ENCODE measurements at places on chromosomes 12 and 14.

GRCh38 chr12:121767525-121768016 is 25.9 kb downstream of the RHOF start:
- no peak for DNase-seq

- no peak for DNase-seq
Observed at GRCh38 chr12:13347241-13348043, 150.9 kb downstream of the EMP1 start.

GRCh38 chr12:65430571-65431306 is 152.3 kb downstream of the MSRB3 start:
- no peak for DNase-seq

GRCh38 chr14:25406818-25407217 is 356.9 kb upstream of the STXBP6 start:
- no peak for DNase-seq

GRCh38 chr12:105745811-105746210 is 392.9 kb downstream of the NUAK1 start:
- no peak for DNase-seq

DNA sequence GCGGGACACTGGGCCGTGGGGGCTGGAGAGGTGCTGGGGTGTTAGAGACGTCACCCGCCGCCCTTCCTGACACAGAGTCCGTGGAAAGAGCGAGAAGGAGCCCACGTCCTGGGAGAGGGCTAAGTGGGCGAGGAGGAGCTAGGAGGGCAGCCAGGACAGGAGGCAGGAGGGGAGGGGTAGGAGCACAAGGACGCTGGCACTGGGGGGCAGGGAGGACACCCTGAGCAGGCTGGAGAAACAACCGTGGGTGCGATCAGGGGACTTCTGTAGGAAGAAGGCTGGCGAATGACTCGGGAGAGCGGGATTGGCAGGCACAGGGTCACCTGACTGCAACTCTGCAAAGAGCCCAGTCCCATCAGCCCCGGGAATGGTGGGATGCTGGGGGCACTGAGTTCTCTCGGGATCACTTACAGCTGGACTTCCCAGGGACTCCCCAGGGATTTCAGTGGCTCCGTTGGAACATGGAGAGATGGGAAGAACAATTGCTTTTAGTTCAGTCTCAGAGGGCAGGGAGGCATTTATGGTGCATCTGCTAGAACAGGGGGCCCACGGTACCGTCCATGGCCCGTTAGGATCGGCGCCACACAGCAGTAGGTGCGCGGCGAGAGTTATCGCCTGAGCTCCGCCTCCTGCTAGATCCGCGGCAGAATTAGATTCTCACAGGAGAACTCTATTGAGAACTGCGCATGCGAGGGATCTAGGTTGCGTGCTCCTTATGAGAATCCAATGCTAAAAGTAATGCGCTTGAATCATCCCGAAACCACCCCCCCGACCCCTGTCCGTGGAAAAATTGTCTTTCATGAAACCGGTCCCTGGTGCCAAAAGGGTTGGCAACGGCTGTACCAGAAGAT is 24.3 kb downstream of the UBR7 start:
- no peak for DNase-seq

DNA sequence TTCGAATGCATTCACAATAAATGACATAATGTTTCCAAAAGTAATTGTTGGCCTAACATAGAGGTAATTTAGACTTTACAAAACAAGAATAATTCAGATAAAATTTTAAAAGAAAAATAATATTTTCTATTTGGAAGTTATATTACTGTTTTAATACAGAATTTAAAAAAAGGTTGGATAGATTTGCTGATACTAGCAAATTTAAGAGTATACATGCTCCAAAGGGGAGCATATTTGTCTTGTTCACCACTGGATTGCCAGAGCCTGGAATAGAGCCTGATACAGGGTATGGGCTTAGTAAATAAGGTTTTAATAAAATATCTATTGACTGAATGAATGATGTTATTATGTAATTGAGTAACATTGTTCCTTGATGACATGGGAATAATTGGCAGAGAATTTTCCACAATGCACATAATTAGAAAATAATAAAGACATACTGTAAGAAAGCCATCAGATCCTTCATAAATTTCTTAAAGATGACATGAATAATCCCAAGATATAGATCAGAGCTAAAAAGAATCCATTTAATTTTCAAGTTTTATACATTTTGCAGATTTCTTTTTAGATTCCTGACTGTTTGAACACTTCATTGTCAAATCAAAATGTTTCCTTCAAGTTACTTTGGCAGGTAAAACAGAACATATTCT is 305.3 kb downstream of the SLC6A15 start:
- DNase-seq = no peak

GRCh38 chr14:22280497-22281316 is 308.3 kb downstream of the DAD1 start:
- no peak for DNase-seq

GRCh38 chr12:44358636-44359035 is 517.5 kb downstream of the NELL2 start:
- no peak for DNase-seq

GRCh38 chr14:64298773-64299172 is 4.6 kb upstream of the ESR2 start:
- no peak for DNase-seq

- no peak for DNase-seq
Observed at GRCh38 chr14:64825509-64825908, 54.2 kb downstream of the SPTB start.
